ENCODE measurements at places on chromosomes 5 and 9. TPM values are rescaled to one million over a fixed set of nuclear protein-coding genes. Genes with fewer than 3 reads are reported as not detected.

Gene CCNI2
- 1.8 TPM for total RNA-seq

Gene ANGPTL2
- 26.2 TPM for total RNA-seq

DNA sequence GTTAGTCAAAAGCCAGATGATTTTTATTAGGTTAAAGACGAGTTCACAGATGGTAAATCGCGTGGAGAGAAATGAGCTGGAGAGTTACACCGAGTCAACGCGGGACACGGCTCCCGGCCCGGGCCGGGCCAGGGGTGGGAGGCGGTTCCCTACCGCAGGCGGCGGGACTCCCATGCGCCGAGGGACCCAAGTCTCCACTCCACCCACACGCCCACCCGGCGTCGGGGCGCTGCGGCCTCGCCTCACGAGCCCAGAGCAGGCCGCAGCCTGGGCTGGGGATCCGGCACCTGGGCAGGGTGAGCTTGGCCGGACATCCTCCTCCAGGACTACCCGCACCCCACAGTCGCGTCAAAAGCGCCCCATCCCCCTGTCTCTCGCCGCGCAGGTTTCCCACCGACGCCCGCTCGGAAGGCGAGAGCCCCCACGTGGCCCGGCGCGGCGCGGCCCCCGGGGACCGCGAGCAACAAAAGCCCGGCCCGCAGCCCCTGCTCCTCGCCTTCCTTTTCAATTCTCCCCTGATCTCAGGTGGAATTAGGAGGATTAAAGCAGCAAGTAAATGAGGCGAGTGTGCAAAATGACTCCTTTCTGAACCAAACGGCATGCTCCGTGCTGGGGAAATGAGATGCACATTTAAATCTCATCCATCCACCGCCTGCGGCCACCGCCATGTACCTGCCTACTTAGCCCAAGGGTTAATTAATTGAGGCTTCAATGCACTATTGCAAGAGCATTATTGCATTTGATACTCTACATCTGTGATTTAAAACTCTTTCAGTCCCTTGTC is 196.5 kb upstream of the TBCA start:
- peaks cover 88% of the 10 kb centered on the region for H3K27me3 ChIP-seq
- no peaks in the 10 kb centered on the region for H3K36me3 ChIP-seq
- H3K27ac ChIP-seq, result no peak overlapping the region
- DNase-seq, result peak; percentile 81
- peak overlapping the region; percentile 18 for H3K4me3 ChIP-seq

DNA sequence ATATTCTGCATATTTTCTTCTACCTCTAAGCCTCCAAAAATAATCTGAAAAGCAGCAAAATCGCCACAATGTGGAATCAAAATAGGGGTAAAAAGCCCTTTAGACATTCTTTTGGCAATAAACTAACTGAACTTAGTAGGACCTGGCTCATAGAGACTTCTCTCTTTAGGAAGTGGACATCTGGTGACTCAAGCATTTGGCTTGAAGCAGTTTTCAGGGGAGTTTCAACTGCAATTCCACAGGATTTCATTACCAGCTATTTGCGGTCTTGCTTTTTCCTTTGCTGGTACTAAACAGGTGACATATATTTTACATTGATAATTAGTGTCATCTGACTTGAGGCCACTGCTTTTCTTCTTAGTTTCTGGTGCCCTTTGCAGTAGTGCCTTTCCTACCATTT is 173.2 kb upstream of the FBN2 start:
- H3K36me3 ChIP-seq, result no peaks in the 10 kb centered on the region
- H3K4me3 ChIP-seq, result no peak overlapping the region
- H3K27ac ChIP-seq, result no peak overlapping the region
- H3K27me3 ChIP-seq, result no peaks in the 10 kb centered on the region
- no peak for DNase-seq

- peaks cover 73% of the 10 kb centered on the region for H3K4me1 ChIP-seq
- no peaks in the 10 kb centered on the region for H3K27me3 ChIP-seq
Observed at GRCh38 chr9:5628183-5628529, 751 bp upstream of the RIC1 start.

DNA sequence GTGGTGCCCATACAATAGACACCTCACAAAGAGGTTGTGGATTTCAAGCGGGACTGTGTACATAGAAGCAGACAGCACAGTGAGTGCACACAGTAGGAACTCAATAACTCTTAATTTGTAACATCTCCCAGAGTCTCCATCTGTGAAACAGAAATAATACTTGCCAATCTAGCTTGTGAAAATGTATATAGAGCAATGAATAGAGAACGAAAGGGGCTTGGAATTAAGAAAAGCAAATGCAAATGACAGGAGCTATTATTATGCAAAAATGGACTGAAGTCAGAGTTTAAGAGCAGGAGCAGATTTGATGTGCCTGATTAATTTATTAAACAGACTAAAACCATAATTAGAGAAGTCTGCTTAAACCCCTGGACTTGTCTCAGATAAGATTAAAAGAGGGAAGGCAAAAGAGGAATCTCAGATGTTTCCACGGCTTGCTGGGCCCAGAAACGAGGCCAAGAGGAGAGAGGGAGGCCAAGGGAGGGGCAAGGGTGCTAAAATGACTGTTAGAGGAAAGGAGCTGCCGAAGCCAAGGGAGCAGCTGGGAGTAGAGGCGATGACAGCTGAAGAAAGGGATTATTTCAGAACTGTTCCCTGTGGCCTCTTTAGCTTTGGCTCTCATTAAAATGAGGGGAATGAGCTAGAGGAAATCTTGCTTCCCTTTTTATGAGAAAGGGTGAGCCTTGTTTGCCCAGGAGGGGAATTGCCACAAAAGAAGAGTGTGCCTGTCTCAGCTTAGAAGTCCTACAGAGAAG is 72.1 kb downstream of the FEM1C start:
- H3K4me3 ChIP-seq, result no peak overlapping the region
- H3K4me1 ChIP-seq, result peaks cover 10% of the 10 kb centered on the region
- no peak for DNase-seq
- no peaks in the 10 kb centered on the region for H3K27me3 ChIP-seq

DNA sequence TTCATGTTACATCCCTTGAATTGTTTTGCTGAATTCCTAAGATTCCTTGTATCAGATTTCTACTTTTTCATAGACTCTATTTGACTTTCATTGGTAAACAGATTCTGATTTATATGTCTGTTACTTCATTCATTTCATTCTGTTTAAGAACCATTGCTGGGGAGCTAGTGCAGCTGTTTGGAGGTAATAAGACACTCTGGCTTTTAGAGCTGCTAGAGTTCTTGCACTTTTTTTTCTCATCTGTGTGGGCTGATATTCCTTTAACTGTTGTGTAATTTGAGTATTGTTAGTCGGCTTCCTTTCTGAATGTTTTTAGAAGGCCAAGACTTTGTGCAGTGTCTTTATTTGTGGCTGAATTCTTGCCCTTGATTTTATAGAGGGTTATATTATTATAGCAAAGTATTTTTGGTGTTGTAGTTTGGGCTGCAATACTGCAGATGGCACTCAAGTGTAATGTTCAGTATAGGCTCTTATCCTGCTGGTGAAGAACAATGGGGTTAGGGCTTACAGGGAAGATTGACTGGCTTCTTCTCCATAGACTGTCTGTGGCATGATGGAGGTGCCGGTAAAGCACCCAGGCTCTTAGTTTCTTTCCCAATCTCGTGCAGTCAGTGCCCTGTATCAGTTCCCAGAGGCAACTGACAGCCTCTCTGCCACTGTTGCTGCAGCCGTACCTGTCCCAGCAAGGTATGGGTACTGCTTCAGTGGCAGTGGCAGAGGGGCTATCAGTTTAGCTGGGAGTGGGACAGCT is 162.2 kb downstream of the OXCT1 start:
- H3K27me3 ChIP-seq, result no peaks in the 10 kb centered on the region
- H3K36me3 ChIP-seq, result no peaks in the 10 kb centered on the region

DNA sequence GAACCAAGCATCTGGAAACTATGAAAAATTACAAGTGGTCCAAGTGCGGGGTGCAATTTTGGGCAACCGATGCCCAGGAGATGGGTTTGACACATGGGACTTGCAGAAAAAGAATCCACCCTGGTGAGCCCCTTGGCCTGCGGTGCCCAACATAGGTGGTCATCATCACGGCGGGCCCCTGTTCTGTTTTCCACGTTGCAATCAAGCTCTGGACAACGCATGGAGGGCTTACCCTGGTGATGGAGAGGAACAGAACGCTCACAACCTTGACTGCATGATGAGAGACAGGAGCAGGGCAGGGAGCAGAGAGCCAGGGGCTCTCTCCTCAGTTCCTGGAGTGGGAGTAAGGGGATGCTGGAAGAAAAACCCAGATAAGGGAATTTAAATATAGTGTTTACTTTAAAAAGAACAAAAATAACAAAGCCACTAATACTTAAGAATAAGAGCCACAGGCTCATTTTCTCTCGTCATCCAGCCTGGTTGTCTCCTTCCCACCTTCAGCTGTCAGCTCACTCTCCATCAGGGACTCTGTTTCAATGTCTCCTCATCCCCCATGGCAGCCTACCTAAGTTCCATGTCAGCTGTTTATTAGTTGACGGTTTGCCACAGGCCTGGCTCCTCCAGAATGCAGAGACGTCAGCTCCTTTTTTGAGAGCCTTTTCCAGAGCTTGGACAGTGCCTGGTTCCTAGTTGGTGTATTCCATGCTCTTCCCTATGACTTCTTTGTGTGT is 172.1 kb downstream of the GADD45G start:
- no peaks in the 10 kb centered on the region for H3K36me3 ChIP-seq
- DNase-seq, result no peak
- H3K4me3 ChIP-seq, result no peak overlapping the region
- H3K4me1 ChIP-seq, result no peaks in the 10 kb centered on the region
- H3K27me3 ChIP-seq, result no peaks in the 10 kb centered on the region

- H3K4me3 ChIP-seq, result no peak overlapping the region
- no peak for DNase-seq
- H3K36me3 ChIP-seq, result no peaks in the 10 kb centered on the region
- no peaks in the 10 kb centered on the region for H3K27me3 ChIP-seq
Observed at GRCh38 chr5:168123631-168124528, 167.6 kb upstream of the WWC1 start.

Data from left lung (tissue), 14 donors.